ENCODE measurements at places on chromosomes 1 and 21. TPM values are rescaled to one million over a fixed set of nuclear protein-coding genes. Genes with fewer than 3 reads are reported as not detected.

- no peaks in the 10 kb centered on the region for H3K27me3 ChIP-seq
- no peaks in the 10 kb centered on the region for H3K4me1 ChIP-seq
- no peak for DNase-seq
- H3K27ac ChIP-seq = no peak overlapping the region
- no peaks in the 10 kb centered on the region for H3K36me3 ChIP-seq
- H3K4me3 ChIP-seq = no peak overlapping the region
Measured at GRCh38 chr1:225114354-225114990, 185.0 kb downstream of the DNAH14 start.

- no peak for DNase-seq
- H3K27ac ChIP-seq = no peak overlapping the region
- H3K27me3 ChIP-seq = no peaks in the 10 kb centered on the region
- H3K36me3 ChIP-seq = no peaks in the 10 kb centered on the region
- no peak overlapping the region for H3K4me3 ChIP-seq
Measured at GRCh38 chr1:226804907-226805759, 65.3 kb upstream of the PSEN2 start.

GRCh38 chr1:119987112-119987511, 82.3 kb downstream of the NOTCH2 start:
- no peak overlapping the region for H3K4me3 ChIP-seq
- no peak for DNase-seq
- no peaks in the 10 kb centered on the region for H3K36me3 ChIP-seq
- H3K4me1 ChIP-seq = peaks cover 31% of the 10 kb centered on the region
- peak overlapping the region; percentile 7 for H3K27ac ChIP-seq

DNA sequence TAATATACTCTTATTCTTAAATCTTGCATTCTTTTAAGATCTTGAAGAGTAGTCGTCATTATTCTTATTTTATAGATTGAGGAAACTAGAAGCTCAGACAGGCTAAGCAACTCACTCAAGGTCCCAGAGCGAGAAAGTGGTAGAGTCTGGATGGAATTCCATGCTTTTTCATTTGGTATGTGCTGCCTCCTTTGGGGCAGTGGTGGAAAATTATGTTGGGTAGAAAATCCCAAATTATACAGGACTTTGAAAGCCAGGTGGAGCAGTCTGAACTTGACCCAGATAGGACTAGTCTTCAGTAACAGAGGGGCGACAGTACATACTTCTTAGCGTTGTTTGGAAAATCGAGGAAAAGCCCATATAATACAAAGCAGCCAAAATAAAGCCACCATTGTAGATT, 205.6 kb downstream of the ATG4C start:
- H3K36me3 ChIP-seq = no peaks in the 10 kb centered on the region
- H3K27ac ChIP-seq = no peak overlapping the region
- H3K27me3 ChIP-seq = no peaks in the 10 kb centered on the region
- H3K4me1 ChIP-seq = no peaks in the 10 kb centered on the region
- no peak overlapping the region for H3K4me3 ChIP-seq
- DNase-seq = no peak

GRCh38 chr1:229856009-229856650, 210.9 kb upstream of the GALNT2 start:
- H3K4me1 ChIP-seq = no peaks in the 10 kb centered on the region
- H3K4me3 ChIP-seq = no peak overlapping the region
- H3K36me3 ChIP-seq = no peaks in the 10 kb centered on the region
- H3K27me3 ChIP-seq = no peaks in the 10 kb centered on the region

DNA sequence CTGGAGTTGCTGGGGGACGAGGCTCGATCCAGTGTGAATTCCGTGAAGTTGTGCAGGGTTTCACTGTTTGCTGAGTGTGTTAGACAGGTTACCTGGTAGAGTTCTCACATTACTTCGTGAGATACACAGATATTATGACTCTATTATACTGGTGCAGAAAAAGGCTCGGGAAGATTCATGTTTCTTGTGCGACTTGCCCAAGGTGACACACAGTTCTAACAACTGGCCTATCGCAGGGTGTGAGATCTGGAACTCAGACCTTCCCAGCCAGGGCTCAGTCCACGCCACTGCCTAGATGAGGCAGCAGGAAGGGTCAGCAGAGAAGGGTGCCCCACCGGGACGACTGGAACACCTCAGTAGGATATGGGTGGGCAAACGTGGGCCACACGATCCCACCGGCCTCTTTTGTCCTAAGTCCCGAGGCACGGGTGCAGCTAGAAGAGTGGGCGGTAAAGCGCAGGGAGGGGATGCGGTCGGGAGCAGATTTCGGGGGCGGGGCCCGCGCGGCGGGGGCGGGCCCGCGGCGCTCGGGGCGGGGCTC, 296 bp upstream of the RNPEP start:
- no peaks in the 10 kb centered on the region for H3K36me3 ChIP-seq
- DNase-seq = peak; percentile 74
- no peaks in the 10 kb centered on the region for H3K27me3 ChIP-seq
- H3K4me1 ChIP-seq = peaks cover 24% of the 10 kb centered on the region
- H3K27ac ChIP-seq = peak overlapping the region; percentile 97
- H3K4me3 ChIP-seq = peak overlapping the region; percentile 96

DNA sequence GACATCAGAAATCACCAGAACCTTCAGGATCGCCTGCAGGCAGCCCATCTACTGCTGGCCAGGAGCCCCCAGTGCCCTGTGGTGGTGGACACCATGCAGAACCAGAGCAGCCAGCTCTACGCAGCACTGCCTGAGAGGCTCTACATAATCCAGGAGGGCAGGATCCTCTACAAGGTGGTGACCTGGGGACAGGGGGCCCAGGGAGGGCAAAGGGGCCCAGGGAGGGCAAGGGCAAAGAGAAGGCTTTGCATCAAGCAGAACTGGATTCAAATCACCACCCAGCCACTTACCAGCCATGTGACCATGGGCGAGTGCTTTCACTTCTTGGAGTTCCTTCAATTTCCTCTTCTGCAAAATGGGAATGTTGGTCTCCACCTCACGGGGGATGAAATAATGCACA, 12.1 kb downstream of the DIO1 start:
- no peaks in the 10 kb centered on the region for H3K27me3 ChIP-seq
- H3K4me1 ChIP-seq = no peaks in the 10 kb centered on the region
- no peak for DNase-seq
- H3K27ac ChIP-seq = no peak overlapping the region
- no peaks in the 10 kb centered on the region for H3K36me3 ChIP-seq

DNA sequence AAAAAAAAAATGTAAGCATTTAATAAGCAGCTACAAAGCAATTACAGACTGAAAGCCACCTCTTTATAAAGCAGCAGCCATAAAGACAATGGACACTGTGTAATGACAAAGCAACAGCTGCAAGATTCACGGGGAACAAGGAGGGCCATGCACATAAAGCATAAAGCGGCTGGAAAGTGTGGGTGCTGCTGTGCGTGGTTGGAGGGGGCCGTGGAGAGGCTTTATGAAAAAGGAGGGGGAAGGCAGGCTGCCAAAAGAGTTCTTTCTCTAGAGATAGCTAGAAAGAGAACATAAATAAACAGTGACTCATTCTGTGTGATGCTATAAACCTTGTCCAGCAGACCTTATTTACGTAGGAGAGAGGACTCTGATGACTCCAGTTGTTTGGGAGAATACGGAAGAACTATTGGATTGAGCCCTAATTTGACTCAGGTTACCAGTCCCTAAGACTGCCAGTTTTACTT, 49.3 kb downstream of the ADAMTS1 start:
- DNase-seq = no peak
- no peaks in the 10 kb centered on the region for H3K36me3 ChIP-seq
- no peak overlapping the region for H3K4me3 ChIP-seq
- H3K27me3 ChIP-seq = no peaks in the 10 kb centered on the region
- H3K27ac ChIP-seq = peak overlapping the region; percentile 39

GRCh38 chr1:4149831-4150230, 249.8 kb upstream of the C1orf174 start:
- H3K4me1 ChIP-seq = no peaks in the 10 kb centered on the region
- no peaks in the 10 kb centered on the region for H3K36me3 ChIP-seq
- DNase-seq = no peak
- no peak overlapping the region for H3K27ac ChIP-seq

DNA sequence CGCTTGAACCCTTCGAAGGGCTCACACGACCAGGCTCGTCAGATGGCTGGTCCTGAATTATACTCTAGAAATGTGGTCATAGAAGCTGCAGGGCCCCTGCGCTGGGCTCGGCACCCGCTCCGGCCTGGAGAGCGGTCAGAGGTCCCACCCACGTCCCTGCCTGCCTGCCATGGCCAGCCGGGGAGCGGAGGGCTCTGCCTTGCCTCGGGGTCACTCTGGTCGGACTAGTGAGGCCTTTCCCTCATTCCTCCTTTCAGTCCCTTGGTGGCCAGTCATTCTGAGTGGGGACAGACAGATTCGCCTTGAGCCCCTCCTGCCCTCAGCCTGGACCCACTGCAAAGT, 529 bp upstream of the MARCKSL1 start:
- H3K4me1 ChIP-seq = peaks cover 67% of the 10 kb centered on the region
- H3K27ac ChIP-seq = no peak overlapping the region
- no peaks in the 10 kb centered on the region for H3K36me3 ChIP-seq

- H3K27me3 ChIP-seq = no peaks in the 10 kb centered on the region
- H3K4me1 ChIP-seq = no peaks in the 10 kb centered on the region
- no peak overlapping the region for H3K4me3 ChIP-seq
Measured at GRCh38 chr1:201252944-201253371, 30.3 kb upstream of the PKP1 start.

- no peaks in the 10 kb centered on the region for H3K27me3 ChIP-seq
- no peaks in the 10 kb centered on the region for H3K36me3 ChIP-seq
- H3K4me1 ChIP-seq = peaks cover 9% of the 10 kb centered on the region
- H3K4me3 ChIP-seq = no peak overlapping the region
Measured at GRCh38 chr1:54069791-54070170, 16.4 kb downstream of the TCEANC2 start.

DNA sequence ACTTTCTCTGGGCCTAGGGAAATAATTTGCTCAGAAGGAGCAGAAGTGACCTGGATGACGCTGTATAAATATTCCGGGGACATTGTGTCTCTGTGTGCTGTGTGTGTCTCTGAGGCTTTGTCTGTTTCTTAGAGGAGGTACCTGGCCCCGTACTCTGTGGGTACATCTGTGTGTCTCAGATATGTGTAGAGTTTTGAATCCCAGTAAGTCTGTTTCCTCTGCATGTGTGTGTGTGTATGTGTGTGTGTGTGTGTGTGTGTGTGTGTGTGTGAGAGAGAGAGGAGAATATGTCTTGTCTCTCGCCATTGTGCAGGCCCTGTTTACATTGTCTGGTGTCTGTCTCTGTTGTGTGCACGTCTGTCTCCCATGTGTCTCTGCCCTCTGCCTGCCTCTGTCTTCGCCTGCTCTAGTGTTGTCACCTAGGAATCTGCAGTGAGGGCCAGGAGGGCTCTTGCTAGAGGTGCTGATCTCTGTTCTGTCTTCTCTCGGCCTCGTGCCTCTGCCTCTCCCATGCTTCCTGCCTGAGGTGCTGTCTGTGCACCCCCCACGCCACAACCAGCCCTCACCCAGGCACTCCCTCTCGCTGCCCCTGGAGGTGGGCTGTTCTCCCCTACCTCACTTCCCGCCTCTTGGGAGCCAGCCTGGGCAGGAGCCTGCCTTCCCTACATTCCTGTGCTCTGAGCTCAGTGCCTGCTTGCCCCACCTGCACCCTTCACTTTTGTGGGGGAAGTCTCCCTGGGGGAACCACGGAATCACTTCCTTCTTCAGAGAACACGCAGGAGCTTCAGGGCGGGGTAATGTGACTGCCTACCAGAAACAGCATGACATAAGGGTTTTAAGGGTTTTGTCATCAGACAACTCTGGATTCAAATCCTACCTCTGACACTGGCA, 5.9 kb downstream of the MAP7D1 start:
- peak overlapping the region; percentile 87 for H3K27ac ChIP-seq
- peaks cover 24% of the 10 kb centered on the region for H3K36me3 ChIP-seq
- H3K4me1 ChIP-seq = peaks cover 89% of the 10 kb centered on the region
- DNase-seq = no peak

DNA sequence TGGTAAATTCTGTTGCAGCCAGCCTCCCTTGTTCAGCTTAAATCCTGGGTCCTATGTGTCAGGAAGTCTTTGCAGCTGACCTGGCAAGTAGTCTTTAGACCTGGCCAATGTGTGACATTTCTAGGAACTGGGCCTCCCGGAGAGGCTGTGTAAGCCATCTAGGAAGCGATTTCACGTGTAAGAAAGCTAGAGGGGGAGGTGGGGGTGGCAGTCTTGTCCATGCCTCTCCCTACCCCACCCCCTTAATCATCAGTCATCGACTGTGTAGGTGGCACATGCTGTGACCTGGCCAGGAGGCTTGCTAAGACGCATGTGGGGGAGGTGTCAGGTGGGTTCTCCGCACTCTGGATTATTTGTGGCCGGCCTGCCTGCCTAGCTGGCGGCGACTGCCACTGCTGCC, 8.4 kb downstream of the C1orf226 start:
- no peaks in the 10 kb centered on the region for H3K27me3 ChIP-seq
- DNase-seq = no peak
- no peak overlapping the region for H3K4me3 ChIP-seq
- no peaks in the 10 kb centered on the region for H3K36me3 ChIP-seq

Gene RNU1-4
- 2,748 TPM for total RNA-seq

Gene GUCA2B
- not detected for total RNA-seq
